ELR (cell line): ENCODE measurements at places on chromosomes 5 and 9.

DNA sequence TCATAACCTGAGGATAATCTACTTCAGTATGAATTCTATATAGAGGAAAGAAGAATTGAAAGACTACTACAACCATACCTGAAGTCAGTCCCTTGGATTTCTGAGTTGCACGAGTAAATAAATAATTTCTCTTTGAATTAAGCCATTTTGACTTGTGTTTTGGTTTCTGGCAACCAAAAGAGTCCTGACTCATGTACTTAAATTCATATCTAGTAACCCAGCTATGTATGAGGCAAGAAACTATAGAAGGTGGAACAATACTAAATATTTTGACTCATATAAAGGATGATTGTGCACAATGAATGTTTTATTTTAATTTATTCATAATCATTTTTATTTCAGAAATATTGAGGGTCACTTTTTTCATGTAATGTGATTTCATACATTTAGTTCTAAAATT, 276.8 kb downstream of the MEF2C start:
- DNase-seq, result no peak

DNA sequence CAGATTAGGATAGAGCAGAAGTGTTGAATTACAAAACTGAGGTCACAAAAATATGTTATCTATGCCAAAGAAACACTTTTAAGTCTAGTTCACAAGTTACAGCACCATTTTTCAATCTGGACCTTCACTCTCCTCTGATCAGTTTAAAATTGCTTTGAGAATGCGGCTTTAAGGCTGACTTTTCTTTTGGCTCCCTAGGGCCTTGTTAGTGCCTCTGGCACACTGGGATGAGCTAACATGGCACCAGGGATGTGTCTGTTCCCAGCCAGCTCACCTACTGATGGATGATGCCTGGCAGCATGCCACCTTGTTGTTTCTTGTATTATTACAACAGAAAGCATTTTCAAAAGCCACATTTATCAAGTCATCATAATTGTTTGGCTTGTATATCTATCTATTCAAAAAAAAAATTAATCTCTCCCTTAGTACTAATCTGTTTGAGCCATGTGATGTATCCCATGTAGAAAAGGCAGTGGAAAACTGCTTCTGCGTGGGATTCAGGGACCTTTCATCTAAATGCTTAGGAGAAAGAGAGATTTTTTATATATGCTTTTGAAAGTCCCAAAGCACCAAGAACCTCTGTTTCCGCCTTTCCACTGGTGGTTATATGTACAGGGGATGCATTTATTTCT, 46.6 kb downstream of the ADAMTSL1 start:
- no peak for DNase-seq

DNA sequence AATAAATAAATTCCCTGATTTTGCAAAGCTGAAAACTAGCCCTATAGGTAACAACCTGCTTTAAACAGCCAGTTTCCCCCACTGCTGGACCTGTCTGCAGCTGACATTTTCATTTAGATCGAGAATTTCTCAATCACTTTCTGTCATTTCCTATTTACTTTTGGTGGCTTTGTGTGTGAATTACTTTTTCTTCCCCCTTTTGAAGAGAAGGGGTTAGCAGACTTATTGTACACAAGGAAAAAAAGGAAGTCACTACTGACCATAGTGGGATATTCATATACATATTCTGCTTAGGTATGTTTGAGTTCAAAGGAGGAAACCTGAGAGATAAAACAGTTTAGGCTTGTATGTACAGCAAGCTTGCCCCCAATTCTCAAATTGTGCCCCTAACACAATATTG, 27.0 kb upstream of the IFNB1 start:
- no peak for DNase-seq

DNA sequence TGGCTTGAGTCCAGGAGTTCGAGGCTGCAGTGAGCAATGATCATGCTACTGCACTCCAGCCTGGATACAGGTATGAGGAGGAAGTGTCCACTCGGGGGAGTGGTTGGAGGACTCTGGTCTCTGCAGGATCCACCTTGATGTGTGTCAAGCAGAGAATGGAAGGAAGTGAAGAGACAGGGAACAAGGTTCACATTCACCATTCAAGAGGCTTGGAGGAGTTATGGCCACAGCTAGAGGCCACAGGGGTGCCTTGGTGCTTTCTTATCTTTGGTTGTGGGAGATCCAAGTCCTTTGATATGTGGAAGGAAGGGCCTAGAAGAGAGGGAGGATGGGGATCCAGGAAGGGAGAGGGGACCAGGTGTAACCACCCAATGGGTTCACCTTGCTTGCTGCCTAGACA, 5.4 kb upstream of the CERCAM start:
- DNase-seq, result no peak

- DNase-seq, result no peak
These were observed 453.9 kb downstream of the KDM4C start for GRCh38 chr9:7211657-7212056.

- DNase-seq, result peak; percentile 43
These were observed 171.4 kb downstream of the MCTP1 start for GRCh38 chr5:95113489-95113888.

- DNase-seq, result no peak
These were observed 500.8 kb upstream of the WWC1 start for GRCh38 chr5:167790462-167791260.

DNA sequence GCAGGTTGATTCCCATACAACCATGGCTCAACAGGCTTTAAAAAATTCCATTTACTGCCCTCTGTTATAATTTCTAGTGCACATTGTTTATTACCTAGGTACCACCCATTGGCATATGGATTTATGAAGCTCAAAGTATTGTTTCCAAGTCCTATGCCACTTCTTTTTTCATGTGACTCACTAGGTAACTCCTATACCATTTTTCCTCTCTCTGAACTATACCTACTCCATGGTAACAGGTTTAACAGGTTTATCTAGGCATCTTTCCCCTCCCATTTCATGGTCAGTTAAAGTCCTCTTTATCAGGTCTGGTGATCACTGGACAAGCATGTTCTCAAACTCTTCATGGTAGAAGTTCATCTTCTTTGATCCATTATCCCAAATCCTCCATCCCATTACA, 49.6 kb upstream of the ABCA1 start:
- DNase-seq, result no peak

- no peak for DNase-seq
These were observed 69.7 kb downstream of the EPB41L4A start for GRCh38 chr5:112349371-112349770.

GRCh38 chr5:27341342-27341741, 303.0 kb upstream of the CDH9 start:
- no peak for DNase-seq

DNA sequence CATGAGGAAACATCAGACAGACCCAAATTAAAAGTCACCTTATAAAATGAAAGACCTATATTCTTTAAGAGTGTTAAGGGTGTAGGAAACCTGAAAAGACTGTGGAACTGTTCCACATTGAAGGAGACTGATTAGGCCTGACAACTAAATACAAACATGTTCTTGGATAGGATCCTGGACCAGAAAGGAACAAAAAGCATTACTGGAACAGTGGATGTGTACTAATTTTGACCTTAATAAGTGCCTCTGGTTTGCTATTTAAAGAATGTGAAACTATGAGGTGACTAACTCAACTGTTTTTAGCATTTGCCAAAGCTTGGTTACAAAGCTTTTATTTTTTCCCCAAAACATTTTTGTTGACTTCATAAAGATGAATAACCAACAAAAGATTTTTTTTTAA, 340.6 kb downstream of the CAAP1 start:
- DNase-seq, result no peak

GRCh38 chr9:22307013-22307711, 139.5 kb upstream of the DMRTA1 start:
- peak; percentile 82 for DNase-seq

GRCh38 chr5:151862811-151863472, 61.7 kb downstream of the GLRA1 start:
- no peak for DNase-seq

DNA sequence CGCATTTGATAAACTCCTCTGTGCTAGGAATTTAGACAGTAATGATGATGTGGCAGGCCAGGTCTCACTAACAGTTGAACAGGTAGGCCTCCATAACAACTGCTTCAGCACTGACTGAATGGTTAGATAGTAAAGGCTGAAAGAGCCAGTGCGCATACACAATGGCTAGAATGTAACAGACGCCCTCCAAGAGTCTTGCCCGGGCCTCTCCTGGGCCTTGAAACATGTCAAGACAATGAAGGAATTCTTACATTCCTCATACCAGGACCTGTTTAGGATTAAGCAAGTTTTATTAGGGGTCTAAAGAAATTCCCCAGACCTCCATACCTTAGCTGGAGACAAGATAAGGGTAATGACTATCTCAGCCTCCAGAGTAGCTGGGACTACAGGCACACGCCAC, 6.7 kb upstream of the BICD2 start:
- DNase-seq, result no peak

DNA sequence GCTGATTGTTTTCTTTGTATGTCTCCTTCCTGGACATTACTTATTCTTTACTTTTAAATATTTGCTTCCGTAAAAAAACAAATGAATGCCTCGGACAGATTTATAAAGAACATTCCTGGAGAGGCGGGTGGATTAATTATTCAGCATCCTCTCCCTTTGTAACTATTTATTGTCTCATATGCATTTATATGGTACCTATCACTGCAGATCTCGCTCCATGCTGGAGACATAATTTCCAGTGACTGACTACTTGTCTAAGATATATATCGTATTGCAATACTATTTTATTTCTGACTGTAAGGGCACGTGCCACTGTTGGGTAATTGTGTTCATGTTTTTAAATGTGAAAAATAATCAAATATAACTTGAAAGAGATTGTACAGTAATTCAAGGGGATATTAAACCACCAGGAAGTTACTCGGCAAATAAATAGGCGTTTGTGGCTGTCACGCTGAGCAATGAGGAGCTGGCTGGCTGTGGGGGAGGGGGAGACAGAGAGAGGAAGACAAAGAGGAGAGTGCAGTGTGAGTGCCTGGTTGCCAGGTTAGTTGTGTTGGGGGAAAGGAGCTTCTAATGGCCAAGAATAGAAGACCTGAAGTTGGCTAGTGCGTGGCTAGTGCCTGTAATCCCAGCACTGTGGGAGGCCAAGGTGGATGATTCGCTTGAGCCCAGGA, 131.8 kb upstream of the GABRP start:
- DNase-seq, result no peak

- no peak for DNase-seq
These were observed 112.8 kb downstream of the C9orf152 start for GRCh38 chr9:110095161-110095595.

DNA sequence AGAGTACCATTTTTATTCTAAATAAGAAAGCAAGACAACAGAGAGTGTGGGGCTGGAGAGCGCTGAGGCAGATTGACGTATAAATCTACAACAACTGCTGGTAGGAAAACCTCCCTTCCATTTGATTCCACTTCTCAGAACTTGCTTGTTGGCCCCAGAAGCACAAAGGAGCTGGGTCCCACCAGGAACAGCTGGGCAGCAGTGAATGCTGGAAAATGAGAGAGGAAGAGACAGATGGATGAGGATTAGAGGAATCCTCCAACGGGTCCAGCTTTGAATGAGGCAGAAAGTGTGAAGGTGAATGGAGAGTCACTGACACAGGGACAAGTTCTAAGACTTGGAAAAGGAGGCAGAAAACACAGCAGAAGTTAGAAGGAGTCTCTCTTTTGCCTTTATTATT, 14.8 kb downstream of the TAS2R1 start:
- no peak for DNase-seq

DNA sequence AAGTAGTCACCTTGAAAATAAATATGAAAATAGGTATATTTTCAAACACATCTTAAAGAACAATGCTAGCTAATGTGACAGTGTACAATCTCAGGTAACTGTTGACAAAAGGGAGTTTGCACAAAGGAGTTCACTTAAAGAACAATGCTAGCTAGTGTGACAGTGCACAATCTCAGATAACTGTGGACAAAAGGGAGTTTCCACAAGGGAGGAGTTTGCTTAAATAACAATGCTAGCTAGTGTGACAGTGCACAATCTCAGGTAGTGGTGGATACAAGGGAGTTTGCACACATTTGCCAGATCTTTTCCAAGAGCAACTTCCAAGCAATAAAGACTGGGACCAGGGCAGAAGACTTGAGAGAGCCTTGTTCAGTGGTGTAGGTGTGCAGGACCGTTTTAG, 442.9 kb upstream of the FTMT start:
- DNase-seq, result no peak

GRCh38 chr5:176608937-176609723, 826 bp downstream of the GPRIN1 start:
- peak; percentile 45 for DNase-seq

GRCh38 chr5:139684350-139684880, 36.3 kb downstream of the CXXC5 start:
- no peak for DNase-seq

- DNase-seq, result no peak
These were observed 591.7 kb downstream of the ZNF608 start for GRCh38 chr5:124154714-124155113.
